NCI-H187 (cell line): ENCODE measurements at places on chromosomes 1 and 21.

DNA sequence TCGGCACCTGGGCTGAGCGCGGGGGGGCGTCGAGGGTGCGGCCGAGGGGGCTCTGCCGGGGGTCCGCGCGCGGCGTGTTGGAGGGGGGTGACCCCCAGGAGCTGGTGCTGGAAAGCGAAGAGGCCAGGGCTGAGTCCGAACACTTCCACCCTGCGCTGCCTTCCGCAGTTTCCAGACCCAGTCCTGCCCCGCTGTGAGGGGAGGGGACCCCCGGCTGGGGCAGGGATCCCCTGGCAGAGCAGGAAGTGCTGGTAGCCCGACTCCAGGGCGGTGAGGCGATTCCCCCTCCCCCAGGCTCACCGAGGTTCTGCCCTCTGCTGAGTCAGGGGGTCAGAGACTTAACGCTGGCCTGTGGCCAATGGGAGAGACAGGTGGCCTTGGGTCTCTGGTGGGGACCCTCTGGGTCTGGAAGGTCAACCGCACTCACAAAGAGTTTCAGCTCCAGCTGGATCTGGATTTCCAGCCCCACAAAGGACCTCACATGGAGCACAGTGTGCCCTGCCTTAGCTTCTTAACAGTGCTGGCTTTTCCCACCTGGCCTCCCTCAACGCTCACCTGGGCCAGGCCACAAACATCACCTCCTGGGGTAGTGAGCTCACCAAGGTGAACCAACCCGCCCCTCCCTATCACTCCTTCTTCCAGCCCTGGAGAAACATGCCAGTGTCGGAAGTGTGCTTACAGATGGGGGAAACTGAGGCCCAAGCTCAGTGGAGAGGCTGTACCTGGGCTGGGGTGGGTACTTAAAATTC, 39.8 kb upstream of the SYNC start:
- DNase-seq = no peak

GRCh38 chr1:194919146-194919545, 1689.1 kb downstream of the KCNT2 start:
- DNase-seq = no peak

- DNase-seq = no peak
Measured at GRCh38 chr1:47948126-47948525, 49.1 kb downstream of the TRABD2B start.

DNA sequence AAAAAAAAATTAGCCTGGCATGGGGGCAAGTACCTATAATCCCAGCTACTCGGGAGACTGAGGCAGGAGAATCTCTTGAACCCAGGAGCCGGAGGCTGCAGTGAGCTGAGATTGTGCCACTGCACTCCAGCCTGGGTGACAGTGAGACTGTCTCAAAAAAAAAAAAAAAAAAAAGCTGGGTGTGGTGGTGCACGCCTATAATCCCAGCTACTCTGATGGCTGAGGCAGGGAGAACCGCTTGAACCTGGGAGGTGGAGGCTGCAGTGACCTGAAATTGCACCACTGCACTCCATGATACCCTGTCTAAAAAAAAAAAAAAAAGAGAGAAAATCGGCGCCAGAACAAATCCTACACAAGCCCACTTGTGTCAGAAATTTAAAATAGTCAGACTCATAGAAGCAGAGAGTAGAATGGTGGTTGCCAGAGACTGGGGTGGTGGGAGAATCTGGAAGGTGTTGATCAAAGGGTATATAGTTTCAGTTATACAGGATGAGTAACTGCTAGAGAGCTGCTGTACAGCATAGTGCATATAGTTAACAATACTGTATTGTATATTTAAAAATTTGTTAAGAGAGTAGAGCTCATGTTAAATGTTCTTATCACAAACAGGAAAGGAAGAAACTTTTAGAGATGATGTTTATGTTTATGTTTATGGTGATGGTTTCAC, 9.6 kb downstream of the DIP2A start:
- DNase-seq = no peak

GRCh38 chr1:205430696-205431305, 8.9 kb upstream of the LEMD1 start:
- DNase-seq = peak; percentile 53

DNA sequence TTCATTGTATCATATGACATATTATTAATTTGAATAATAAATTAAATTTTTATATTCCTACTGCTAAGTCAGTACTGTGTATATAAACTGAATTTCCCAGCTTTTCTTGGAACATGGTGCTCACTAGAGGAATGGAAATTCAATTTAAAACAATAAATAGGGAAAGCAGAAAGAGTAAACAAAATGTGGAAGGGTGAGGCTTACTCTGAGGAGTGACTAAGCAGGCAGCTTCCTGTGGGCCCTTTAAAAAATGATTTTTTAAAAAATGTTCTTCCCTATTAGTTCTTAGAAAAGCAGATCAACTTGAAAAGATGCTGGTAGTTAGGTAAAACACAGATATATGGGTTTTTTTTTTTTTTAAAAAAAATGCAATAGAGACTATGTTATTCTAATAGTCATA, 49.5 kb upstream of the S1PR1 start:
- no peak for DNase-seq

GRCh38 chr1:165212229-165212628, 144.3 kb downstream of the LMX1A start:
- no peak for DNase-seq

GRCh38 chr1:86868477-86868876, 45.4 kb downstream of the SELENOF start:
- DNase-seq = no peak

DNA sequence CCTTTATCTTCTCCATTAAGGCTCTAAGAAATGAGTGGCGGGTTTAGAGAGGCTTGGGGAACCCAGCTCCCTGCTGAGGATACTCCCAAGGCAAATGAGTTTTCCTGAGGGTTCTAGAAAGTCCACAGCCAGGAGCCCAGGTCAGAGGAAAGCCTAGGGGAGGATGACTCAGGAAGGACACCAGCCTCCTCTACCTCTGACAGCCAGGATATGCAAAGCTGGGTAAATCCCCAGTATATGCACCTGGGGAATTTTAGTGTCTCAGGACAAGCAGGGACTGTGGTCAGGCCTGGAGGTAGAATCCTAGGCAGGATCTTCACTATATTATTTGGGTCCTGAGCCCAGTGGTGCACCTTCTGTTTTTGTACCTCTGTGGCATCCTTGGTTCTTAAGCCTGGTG, 23.5 kb upstream of the WNT4 start:
- DNase-seq = no peak

- no peak for DNase-seq
Measured at GRCh38 chr1:231522038-231522437, 6.4 kb upstream of the TSNAX start.
